ENCODE measurements at places on chromosomes 1 and 21.

DNA sequence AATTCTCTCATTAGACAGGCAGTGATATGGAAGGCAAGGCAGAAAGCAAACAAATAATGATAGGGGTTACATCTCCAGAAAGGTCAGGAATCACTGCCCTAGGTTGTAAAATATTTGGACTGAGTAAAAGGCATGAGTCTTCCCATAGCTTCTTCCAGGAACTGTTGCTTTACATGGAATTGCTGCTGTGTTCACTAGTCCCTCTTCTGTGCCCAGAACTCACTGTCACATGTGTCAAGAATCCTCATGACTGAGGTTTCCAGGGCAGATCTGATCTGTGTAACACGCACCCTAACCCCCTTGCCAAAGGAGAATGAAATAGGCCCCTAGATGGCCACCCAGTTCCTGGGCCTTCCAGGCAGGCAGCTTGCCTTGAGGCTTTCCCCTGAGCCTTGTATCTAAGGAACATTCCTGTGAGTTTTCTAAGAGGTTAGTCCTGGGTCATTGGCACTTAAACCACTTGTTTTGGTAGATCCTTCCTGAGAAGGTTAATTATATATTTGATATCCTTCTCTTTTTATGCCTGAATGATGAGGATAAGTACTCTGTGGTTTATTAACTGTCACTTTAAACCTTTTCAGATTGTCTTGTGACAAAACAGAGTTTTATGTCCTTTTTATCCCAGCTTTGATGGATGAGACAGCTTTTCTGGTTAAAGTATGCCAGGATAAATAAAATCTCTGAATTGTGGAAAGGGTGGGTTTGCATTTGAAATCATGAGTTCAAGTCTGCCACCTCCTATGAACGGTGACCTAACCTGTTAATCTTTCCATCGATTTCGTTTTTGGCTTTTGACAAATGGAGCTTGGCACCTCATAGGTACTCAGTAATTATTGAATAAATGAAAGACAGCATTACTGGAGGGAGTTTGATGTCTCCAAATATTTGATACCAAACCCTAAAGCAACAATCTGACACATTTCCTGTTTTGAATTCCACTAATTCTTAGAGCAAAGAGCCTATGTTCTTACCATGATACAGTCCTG lies 163.3 kb downstream of the DHRS3 start:
- DNase-seq: no peak

DNA sequence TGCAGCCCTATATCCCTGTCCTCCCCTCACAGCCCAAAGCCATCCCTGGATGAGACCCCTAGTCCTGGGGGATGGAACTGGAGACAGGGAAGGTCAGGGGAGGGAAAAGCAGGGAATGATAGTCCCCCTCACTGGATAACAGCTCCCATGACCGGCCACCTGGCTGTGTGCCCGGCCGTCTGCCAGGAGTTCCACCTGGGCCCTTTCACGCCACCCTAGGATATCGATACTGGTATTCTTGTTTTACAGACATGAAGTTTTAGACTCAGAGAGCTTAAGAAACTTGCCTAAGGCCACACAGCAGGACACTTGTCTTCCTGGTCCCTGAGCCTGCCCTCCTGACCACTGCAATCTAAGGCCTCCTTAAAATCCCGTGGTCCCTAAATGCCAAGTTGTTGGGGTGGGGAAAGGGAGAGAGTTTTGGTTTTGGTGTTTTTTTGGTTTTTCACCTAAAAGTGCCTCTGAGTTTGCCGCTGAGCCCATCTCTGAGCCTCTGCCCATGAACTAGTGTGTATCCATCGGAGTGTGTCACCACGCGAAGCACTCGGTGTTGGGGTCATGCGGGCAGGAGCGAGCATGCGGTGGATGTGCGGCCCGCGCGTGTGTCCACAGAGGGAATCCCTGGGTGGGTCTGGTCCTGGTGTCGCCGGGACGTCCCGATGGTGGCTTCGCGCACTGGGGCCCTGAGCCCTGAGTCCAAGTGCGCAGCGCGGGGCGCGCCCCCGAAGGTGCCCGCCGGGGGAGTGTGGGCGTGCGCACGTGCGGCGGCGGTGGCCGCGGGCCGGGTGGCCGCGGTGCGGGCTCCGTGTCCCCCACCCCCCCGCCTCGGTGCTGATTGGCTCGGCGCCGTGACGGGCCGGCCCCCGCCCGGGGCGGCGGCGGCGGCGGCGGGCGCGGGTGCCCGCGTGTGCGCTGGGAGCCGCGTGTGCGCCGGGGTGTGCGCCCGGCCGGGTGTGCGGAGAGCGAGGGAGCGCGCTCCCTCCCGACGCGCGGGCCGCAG lies at the start of gene EPHA8:
Gene EPHA8 (plus strand): TSS at position 906 of the 1,000 bp plus-strand sequence. CDS start 147 bp downstream, outside the sequence.
- no peak for DNase-seq

DNA sequence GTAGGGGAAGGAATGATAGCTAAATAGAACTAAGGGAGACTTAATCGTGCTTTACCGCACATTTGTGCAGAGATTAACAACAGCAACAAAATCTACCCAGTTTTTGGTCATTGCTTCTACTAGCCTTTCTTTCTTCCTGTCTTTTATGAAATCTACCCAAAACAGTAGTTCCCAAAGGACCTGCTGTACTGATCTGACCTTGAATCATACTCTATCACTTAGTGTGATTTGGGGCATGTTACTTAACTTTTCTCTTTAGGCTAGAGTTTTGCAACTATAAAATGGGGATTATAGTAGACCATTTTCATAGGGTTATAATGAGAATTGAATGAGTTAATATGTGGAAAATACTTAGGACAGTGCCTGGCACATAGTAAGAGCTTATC lies 30.5 kb upstream of the MACF1 start:
- DNase-seq: no peak

GRCh38 chr1:26029864-26030481 lies 8.4 kb downstream of the EXTL1 start:
- no peak for DNase-seq
